NCI-H82 (cell line): ENCODE measurements at places on chromosomes 4 and X.

GRCh38 chr4:85496126-85496849, 21.3 kb downstream of the ARHGAP24 start:
- no peak for DNase-seq

DNA sequence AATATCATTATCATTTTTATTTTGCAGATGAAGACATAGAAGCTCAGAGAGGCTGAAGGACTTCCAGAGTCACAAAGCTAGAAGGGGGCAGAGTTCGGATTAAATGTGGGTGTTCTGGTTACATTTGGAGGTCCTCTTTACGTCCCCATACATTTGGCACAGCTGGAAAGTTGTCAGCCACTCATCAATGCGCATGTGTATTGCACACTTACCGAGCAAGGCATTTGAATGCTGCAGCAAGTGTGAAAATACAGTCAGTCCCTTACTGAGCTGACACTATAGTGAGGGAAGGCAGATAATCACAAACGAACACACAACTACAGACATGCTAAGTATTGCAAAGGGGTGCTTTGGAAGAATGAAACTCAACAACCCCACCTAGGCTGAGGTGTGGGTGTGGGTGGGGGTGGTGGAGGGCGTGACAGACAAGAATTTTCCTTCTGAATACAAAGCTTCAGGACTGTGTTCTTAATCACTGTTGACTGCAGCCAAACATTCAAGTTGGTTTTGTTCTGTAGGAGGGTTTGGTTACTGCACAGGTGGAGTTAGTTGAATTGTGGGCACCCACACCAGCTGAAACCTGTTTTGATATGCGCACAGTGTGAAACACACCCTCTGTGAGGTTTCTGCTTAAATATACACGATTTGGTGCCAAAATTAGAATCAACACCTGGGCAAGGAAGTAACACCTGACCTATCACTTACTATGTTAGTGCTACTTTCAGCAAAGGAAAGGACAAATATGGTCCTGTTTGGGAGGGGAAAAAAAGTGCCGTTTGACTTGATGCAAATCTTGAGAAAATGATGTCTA, 72.4 kb downstream of the COQ2 start:
- DNase-seq, result no peak

GRCh38 chr4:55248756-55249155, 97.3 kb upstream of the SRD5A3 start:
- no peak for DNase-seq

DNA sequence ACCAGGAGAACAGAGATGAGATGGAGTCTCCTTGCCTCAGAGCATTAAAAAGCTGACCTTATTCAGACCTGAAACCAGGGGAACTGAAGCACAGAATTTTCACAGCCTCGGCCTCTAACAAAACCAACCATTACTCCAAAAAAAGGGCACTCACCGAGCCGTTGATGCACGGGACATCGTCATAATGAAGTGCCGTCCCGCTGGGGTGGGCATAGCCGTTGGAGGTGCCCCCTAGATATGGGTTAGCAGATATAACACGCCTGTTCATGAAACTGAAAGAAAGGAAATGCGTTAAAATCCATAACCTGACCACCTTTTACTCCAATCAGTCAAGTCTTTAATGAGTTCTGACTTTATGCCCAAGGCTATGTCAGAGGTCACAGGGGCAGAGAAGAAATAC, 153.6 kb downstream of the AFAP1 start:
- DNase-seq, result no peak

DNA sequence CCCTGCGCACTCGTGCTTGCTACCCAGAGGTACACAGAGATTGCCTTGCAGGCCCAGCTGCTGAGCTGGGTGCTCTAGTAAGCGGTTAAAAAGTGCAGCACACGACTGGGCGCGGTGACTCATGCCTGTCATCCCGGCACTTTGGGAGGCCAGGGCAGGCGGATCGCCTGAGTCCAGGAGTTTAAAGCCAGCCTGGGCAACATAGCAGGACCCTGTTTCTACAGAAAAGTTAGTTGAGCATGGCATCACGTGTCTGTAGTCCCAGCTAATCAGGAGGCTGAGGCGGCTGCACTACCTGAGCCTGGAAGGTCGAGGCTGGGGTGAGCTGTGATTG, 5.5 kb downstream of the UVSSA start:
- no peak for DNase-seq

DNA sequence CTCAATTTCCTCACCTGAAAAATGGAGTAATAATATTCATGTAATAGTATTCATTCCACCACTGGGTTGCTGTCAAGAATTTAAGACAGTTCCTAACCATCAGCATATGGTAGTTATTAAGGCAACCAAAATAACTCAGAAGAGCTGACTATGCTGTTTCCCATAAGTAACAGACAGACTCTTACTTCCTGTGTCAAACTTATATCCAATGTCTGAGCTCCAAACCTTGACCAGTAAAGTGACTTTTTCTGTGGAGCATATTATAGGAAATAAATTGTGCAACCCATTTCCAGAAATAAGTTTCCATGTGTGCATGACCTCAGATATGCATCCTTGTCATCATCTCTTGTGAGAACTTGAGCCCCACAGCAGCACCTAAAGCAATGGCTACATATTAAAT, 78.8 kb downstream of the HADH start:
- no peak for DNase-seq

GRCh38 chr4:92406488-92406887, 102.7 kb downstream of the GRID2 start:
- DNase-seq, result peak; percentile 0

DNA sequence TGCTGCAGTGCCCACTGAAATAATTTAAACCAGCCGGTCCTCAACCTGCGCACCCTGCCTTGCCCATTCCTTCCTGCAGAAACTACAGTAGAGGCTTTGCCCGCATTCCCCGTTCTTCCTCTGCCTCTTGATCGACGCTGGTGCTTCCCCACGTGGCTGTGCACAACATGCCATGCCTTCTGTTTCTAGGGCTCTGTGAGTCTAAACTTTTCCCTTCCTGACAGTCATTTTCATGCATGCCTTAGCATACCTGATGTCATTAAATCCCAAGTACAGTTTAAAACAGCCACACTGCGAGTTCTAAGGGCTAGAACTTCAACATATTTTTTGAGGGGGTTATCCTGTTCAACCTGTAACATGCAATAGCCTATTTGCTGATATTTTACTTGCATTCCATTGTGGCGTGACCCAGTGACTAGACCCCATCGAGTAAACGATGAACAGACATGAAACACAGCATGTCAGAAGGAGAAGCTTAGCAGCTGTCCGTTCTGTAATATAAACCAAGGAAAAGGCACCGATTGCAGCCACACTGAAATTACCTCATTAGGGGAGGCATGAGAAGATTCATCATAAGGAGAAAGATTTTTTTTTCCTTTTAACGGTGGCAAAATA, 232.5 kb downstream of the ARHGAP10 start:
- no peak for DNase-seq

GRCh38 chr4:48664938-48665337, 115.1 kb downstream of the FRYL start:
- no peak for DNase-seq

DNA sequence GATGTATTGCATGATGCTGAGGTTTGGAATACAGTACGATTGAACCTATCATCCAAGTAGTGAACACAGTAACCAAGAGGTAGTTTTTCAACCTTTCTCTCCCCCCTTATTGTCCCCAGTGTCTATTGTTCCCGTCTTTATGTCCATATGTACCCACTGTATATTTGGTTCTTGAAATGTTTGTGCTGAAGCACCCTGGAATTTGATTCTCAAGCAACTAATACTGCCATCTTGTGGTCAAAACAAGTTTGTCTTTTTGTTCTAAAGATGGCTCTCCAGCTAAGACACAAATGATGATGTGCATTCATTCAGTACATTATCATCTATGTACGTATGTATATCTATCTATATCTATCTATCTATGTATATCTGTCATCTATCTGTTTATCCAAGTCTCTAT, 33.5 kb upstream of the DCX start:
- peak; percentile 71 for DNase-seq

DNA sequence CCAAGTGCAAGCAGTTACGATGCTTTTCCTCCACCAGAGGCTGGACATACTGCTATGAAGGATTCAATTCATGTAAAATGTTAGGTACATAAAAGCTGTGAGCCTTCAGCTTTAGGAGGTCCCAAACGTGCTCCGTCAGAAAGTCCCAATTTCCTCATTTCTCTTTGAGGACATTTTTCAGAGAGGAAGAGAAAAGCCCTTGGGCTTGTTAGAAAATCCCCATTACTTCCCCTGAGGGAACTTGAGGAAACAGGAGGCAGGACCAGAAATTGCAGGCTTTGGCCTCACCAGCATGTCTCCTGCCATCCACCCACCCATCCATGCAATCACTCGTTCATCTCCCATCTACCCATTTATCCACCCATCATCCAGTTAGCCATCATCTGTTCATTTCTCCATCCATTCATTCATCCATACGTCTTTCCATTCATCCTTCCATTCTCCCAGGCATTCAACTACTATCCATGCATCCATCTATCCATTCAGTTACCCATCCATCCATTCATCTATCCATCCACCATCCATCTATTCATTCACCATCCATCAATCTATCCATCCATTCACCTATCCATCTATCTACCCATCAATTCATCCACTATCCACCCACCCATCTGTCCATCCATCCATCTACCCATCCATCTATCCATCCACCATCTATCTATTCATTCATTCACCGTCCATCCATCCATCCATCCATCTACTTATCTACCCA, 223.5 kb downstream of the AFAP1 start:
- DNase-seq, result no peak

DNA sequence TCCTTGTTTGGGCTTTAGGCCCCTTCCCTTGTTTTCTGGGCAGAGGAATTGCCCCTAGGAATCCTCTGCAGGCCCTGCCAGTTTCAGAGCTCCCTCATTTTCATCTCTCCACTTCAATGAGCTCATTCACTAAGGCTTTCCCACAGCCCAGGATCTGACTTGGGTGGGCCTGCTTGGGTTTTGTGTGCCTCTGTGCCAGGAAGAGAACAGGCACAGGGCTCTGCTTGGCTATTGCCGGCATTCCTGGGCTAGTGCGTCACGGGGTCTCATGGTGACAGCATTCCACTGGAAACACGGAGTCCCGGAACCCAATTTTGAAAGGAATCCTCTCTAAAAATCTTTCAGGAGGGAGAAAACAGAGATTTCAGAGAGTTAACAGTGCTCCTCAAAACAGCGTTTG, 150.5 kb downstream of the VCX3A start:
- DNase-seq, result no peak

GRCh38 chr4:101970547-101971155, 180.1 kb downstream of the BANK1 start:
- DNase-seq, result no peak

GRCh38 chr4:166312166-166312565, 439.1 kb downstream of the TLL1 start:
- no peak for DNase-seq

GRCh38 chrX:129522184-129523078, 859 bp downstream of the SMARCA1 start:
- peak; percentile 80 for DNase-seq

DNA sequence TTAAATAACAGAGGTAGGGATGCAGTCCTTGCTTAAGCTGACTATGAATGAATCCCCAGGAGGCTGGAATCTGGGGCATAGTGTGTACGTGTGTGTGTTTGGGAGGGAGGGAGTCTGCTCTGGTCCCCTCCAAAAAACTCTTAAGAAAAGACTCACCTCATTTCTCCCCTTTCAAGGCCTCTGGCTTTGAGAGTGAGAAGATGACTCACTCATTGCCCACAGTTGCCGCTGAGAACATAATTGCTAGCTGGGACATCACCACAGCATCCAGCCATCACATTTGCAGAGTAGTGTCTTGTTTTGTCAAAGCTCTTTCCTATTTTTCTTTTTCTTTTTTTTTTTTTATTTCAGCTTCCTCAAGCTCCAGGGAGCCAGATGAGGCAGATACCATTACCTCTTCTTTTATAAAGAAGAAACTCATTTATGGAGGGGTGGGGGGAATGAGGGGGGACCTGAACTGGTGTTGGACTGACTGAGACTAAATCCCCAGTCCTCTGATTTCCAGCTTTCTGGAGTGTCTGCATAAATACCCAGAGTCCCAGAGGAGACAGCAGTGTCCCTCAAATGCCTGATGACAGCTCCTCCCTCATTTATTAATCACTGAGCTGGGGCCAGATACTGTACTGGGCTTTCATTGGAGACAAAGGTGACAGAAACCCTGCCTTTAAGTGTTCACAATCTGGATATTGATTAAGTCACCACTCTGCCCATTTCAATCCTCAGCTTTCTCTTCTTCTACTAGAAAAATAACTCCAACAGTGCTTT, 61.9 kb upstream of the LAS1L start:
- no peak for DNase-seq

GRCh38 chrX:49912861-49913260, 9.5 kb upstream of the CLCN5 start:
- DNase-seq, result no peak

GRCh38 chrX:39205467-39205866, 404.2 kb downstream of the MID1IP1 start:
- DNase-seq, result no peak

DNA sequence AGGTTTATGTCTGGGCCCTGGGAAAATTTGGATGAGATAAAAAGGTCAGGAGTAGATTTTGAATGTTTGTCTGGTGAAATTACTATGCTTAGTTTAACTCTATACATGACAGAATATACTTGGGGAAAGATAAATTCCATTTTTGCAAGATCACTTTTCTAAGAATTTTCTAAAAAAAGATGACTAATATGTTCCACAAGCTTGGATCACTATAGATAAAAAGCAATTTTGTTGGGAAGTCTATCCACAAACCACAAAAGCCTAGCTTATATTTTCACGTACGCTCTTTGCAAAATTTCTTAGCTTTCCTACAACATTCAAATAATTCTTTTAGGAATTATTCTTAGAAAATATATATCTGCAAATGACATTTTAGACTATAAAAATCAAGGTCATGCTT, 20.6 kb upstream of the COQ2 start:
- no peak for DNase-seq

DNA sequence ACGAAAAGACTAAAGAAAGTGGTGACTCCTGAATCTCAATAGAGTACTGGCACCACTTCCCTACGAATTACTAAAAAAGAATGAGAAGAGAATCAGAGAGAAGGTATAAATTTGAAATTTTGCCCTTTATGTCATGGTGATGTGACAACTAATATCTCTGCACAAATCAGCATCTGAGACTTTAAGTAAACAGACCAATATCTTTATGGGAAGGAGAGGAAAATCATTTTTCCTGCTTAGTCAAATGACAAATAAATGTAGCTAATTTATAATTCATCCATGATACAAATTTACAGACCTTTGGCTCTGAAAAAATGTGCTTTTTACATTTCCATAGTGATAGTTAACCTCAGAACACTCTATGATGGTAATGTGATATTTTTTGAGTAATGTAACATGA, 424.8 kb upstream of the EPHA5 start:
- no peak for DNase-seq

GRCh38 chr4:153156263-153156662, 48.0 kb upstream of the TRIM2 start:
- DNase-seq, result peak; percentile 9

DNA sequence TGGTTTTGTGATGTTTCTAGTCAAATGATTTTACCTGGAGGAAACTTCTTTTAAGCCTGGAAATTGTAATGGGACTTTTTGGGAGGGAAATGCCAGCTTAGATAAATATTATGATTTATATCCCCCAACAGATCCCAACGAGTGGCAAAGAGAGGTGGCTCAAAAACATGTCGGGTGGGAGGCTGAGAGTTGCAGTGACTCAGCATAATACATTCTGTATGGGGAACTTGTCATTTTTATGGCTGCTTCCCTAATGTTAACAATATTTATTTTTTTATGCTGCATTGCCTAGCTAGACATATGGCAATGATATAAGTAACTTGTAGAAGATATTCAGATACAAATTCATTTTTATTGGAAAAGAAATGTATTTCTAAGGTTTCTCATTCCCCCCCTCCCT, 219.0 kb downstream of the ARHGAP10 start:
- no peak for DNase-seq
